Left lung (tissue), 14 donors: ENCODE measurements at places on chromosomes 6 and 20.

DNA sequence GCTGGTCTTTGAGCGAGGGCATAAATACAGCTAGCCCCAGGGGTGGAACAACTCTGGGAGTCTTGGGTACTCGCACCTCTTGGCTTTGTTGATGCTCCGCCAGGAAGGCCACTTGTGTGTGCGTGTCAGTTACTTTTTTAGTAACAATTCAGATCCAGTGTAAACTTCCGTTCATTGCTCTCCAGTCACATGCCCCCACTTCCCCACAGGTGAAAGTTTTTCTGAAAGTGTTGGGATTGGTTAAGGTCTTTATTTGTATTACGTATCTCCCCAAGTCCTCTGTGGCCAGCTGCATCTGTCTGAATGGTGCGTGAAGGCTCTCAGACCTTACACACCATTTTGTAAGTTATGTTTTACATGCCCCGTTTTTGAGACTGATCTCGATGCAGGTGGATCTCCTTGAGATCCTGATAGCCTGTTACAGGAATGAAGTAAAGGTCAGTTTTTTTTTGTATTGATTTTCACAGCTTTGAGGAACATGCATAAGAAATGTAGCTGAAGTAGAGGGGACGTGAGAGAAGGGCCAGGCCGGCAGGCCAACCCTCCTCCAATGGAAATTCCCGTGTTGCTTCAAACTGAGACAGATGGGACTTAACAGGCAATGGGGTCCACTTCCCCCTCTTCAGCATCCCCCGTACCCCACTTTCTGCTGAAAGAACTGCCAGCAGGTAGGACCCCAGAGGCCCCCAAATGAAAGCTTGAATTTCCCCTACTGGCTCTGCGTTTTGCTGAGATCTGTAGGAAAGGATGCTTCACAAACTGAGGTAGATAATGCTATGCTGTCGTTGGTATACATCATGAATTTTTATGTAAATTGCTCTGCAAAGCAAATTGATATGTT, 19.2 kb downstream of the IRF4 start:
- DNase-seq: no peak

DNA sequence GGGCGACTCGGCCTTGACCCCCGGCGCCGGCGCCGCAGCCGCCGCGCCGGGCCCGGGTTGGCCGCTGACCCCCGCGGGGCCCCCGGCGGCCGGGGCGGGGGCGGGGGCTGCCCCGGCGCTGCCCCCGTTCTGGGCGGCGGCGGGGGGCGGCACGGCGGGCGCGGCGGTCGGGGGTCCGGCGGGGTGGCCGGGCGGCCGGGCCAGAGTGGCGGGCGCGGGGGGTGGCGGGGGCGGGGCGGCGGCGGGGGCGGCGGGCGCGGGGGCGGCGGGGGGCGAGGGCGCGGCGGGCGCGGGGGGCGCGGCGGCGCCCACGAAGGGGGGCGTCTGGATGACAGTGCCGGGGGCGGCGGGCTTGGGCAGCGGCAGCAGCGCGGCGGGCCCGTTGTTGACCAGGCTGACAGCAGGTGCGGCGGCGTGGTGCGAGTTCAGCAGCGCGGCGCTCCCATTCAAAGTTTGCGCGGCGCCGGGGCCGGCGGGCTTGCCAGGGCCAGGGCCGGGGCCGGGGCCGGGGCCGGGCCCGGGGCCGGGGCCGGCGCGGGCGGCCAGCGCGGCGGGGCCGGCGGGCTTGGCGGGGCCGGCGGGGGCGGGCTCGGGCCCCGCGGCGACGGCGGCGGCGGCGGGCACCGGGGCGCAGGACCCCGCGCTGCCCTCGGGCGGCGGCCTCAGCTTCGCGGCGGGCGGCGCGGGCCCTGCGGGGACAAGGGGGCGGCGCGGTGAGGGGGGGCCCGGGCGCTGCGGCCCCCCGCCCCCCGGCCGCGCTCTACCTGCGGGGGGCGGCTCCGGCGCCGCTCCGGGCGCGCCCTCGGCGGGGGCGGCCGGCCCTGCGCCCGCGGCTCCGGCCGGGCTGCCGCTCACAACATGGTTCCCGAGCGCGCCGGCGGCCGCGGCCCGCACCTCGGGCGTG, 659 bp downstream of the TAF4 start:
- DNase-seq: no peak

- DNase-seq: peak; percentile 58
Observed at GRCh38 chr20:22586645-22587310, 2.4 kb upstream of the FOXA2 start.

DNA sequence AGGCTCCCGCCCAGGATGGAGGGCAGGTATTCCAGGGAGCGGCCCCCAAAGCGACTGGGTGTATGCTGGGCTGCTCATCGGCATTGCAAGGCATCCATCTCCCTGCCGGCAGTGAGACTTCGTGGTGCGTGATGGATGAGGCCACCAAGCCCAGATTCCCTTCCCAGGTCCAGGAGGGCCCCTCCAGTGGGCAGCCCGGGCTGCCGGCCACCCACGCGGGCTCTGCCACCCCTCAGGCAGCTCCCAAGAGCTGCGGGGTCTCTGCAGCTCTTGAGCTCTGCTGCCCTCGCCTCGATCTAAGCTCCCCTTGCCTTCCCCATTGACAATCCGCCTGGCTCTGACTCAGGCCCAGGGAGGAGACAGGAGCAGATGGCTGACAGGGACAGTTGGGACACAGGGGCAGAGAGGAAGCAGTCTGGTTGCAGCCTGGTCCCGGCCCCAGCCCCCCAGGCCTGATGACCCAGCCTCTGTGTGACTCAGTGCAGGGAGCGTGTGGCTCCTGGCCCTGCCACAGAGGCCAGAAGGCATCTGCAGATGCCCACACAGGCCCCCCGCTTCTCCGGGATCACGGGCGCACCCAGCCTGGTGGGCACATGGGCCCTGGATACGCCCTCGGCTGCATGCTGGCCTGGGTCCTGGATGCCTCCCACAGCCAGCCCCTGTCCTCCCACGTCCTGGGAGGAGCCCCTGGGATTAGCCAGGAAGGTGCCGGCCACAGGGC, 33.0 kb downstream of the SLCO4A1 start:
- DNase-seq: no peak

- no peak for DNase-seq
Observed at GRCh38 chr6:42960243-42961019, at the start of gene GNMT. GNMT (plus strand) TSS chr6:42960754; CDS start chr6:42960768, 14 bp downstream.

GRCh38 chr6:115594891-115595290, 465.8 kb downstream of the FRK start:
- DNase-seq: no peak

- peak; percentile 84 for DNase-seq
Observed at GRCh38 chr20:62832951-62833391, 16.1 kb downstream of the COL9A3 start.

DNA sequence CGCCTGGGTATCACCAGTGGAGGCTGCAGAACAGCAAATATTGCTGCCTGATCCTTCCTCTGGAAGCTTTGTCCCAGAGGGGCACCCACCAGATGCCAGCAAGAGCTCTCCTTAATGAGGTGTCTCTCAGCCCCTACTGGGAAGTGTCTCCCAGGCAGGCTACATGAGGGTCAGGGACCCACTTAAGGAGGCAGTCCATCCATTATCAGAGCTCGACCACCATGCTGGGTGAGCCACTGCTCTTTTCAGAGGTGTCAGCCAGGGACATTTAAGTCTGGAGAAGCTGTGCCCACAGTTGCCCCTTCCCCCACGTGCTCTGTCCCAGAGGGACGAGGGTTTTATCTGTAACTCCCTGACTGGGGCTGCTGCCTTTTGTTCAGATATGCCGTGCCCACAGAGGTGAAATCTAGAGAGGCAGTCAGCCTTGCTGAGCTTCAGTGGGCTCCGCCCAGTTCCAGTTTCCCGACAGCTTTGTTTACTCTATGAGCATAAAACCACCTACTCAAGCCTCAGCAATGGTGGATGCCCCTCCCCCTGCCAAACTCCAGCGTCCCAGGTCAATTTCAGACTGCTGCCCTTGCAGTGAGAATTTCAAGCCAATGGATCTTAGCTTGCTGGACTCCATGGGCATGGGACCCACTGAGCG, 25.9 kb upstream of the AIG1 start:
- DNase-seq: no peak

DNA sequence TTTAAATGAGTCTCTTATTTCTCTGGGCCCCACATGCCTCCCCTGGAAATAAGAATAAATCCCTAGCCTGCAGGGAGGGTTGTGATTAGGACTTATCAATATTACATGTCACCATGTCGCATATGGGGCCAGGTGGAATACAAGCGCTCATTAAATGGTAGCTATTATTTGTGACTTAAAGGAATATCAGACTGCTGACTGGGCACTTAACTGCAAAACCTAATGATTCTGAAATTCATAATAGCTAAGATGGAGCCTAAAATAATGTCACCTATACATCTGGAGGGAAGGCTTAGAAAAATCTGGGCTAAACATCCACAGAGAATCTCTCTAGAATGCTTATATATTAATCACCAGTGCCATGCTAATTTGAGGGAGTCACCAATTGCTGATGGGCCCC, 106.5 kb downstream of the LRFN2 start:
- no peak for DNase-seq

GRCh38 chr20:33251496-33251895, 15.7 kb downstream of the BPIFA1 start:
- DNase-seq: no peak

GRCh38 chr6:46882645-46883044, 39.1 kb downstream of the ADGRF5 start:
- DNase-seq: no peak

- no peak for DNase-seq
Observed at GRCh38 chr20:38133680-38134426, 31.2 kb downstream of the TGM2 start.

GRCh38 chr20:50381771-50382593, 128.2 kb upstream of the PTPN1 start:
- DNase-seq: peak; percentile 63

GRCh38 chr6:83901624-83902023, 42.1 kb downstream of the CYB5R4 start:
- no peak for DNase-seq

GRCh38 chr6:99993533-99994251, at the start of gene MCHR2:
MCHR2 (minus strand) TSS chr6:99994223; CDS start chr6:99956147, 38,076 bp downstream.
- DNase-seq: no peak

GRCh38 chr6:105981002-105981887, 104.9 kb upstream of the PRDM1 start:
- DNase-seq: peak; percentile 86

DNA sequence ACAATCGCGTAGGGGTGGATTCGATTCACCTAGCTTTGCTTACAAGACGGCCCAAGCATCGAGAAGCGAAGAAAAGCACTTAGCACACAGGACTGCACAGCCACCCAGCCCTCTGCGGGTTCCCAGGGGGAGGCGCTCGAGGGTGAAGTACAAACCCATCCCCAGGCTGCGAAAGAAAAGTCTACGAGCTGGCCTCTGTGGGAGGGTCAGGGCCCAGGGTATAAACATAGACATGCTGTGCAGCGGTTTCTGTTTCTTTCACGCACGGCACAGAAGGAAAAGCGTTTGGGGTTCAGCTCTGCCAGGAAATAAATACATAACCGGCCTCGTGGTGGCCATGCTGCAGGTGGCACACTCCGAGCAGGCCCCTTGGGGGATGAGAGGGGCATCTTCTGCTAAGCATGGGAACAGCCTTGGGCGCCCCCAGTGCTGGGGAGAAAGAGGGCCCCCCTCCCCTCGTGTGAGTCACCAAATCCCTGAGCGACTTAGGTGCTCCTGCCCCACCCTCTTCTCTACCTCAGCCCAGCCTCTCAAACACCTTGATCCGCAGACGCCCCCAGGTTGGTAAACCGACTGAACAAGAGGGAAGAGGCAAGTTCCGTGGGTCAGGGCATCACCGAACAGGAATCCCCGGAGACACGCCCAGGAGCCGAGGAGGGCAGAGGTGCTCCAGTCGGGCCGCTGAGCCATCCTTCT, 91.6 kb upstream of the RIPOR2 start:
- DNase-seq: no peak

DNA sequence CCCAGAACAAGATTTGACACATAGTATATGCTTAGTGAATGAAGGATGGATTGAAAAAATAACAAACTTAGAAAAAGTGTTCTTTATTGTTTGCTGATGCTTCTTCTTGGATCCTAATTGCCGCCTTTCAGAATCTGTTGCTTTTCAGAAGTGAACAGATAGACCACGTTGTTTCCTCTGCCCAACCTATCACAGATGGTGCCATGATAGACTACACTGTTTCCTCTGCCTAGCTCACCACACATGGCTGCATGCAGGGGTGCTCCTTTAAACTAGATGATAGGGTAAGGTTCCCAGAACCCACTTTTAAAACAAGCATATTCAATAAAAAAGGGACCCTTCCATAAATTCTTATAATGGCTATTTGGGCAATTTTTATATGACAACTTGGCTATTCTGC, 4.6 kb upstream of the RGS17 start:
- DNase-seq: no peak

GRCh38 chr20:24778585-24779031, 170.5 kb upstream of the CST7 start:
- DNase-seq: peak; percentile 23

- peak; percentile 31 for DNase-seq
Observed at GRCh38 chr20:22411627-22412450, 172.5 kb downstream of the FOXA2 start.

DNA sequence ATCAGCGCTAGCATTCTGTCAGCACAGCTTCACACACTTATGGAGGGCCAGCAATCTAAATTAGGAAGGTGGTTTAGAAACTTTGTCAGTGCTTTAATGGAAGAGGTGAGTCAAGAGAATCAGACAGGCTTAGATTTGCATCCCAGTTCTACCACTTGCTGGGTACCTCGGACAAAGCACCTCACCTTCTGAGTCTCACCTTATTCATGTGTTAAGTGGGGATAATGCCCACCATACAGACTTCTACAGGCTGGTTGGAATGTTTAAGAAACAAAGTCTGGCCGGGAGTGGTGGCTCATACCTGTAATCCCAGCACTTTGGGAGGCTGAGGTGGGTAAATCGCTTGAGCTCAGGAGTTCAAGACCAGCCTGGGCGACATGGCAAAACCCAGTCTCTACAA, 12.2 kb upstream of the STK35 start:
- no peak for DNase-seq

DNA sequence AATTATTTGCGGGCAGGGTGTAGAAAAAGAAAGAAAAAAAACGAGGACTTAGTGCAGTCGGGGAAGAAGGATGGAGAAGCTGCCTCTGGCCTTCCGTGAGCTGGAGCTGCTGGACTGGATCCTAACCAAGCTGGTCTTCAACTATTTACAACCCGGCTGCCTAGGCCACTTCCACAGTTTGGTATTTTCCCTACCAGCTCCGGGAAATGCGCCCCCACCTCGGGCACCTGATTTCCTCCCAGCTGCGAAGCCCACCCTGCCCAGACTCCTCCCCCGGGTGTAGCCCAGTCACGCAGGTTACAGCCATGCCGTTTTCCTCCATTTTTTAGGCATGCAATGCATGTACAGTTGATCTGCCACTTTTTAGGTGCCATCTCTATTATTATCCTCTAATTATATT, 21.2 kb downstream of the THEMIS start:
- DNase-seq: no peak

DNA sequence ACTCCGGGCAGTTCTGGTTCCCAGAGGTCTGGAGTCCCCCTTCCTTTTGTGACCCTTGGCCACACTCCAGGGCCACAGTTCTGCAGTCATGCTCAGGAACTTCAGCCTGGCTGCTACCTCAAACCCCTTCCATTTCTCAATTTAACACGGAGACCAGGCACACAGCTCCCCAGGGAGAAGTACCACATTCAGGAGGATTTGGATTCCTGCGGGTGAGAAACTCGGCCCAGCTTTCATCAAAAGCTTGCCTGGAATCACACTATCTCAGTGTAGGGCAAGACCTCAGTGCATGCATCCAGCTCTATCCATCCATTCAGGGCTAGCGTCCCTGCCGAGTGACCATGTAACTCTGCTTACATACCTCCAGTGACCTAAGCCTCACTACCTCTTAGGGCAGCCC, 16.8 kb upstream of the IP6K3 start:
- no peak for DNase-seq
